Natural killer cell (primary cell): ENCODE measurements at places on chromosomes 3 and 15. TPM values are rescaled to one million over a fixed set of nuclear protein-coding genes. Genes with fewer than 3 reads are reported as not detected.

Gene B3GALNT1
- 4.3 TPM for total RNA-seq

Gene TNNC1
- not detected for total RNA-seq

GRCh38 chr3:153162513-153163392, 727 bp downstream of the RAP2B start:
- DNase-seq = peak; percentile 46

GRCh38 chr3:157098121-157098822, 61.7 kb downstream of the CCNL1 start:
- no peak for DNase-seq

DNA sequence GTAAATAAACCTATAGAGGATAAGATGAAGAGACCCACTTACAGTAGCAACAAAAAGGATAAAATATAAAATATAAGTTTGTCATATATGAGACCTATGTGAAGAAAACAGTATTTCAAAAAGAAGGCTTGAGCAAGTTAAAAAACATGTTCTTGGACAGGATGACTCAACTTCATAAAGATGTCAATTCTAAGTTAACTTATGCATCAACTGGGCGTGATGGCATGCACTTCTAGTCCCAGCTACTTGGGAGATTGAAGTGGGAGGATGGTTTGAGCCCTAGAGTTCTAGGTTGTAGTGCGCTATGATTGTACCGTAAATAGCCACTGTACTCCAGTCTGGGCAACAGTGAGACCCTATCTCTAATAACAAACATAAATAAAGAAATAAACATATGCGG, 59.7 kb downstream of the PDCD6IP start:
- DNase-seq = no peak

- DNase-seq = no peak
Observed at GRCh38 chr15:58399739-58400138, 32.1 kb upstream of the LIPC start.

GRCh38 chr3:147403511-147403910, 2.8 kb downstream of the ZIC4 start:
- DNase-seq = no peak

- DNase-seq = no peak
Observed at GRCh38 chr3:65939801-65940246, 98.9 kb downstream of the MAGI1 start.

GRCh38 chr15:54564166-54564565, 585.9 kb downstream of the UNC13C start:
- DNase-seq = no peak

- DNase-seq = no peak
Observed at GRCh38 chr3:24533561-24534193, 39.0 kb upstream of the THRB start.
